Naive thymus-derived CD4-positive, alpha-beta T cell (primary cell): ENCODE measurements at places on chromosomes 16 and 17. TPM values are rescaled to one million over a fixed set of nuclear protein-coding genes. Genes with fewer than 3 reads are reported as not detected.

DNA sequence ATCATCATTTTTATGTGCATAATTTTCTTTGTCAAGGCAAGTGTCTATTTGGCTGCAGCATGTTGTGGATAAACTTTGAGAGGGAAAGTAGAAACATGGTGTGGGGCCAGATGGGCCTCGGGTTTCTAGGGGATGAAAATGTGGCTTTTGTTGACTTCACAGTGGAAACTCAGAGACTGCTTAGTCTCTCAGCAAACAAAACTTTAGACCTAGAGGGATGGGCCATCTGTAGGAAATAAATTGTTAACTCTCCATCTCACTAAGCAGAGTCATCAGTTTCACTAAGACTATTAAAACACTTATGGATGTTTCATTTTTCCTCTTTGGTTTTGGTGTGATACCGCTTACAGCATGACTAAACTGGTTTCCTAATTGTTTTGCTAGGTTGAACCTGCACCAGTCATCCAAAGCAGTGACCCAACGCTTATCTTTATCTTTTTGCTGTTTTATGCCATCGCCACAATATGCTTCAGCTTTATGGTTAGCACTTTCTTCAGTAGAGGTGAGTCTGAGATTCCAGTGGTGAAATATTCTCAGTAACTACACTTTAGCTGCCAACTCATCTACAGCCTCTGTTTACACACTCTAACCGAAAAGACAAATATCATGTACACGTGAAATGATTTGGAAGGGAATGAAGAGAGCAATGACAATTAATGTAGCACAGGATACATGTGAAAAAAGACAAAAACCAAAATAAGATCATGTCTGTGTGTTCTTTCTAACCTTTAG, 60.6 kb upstream of the CRYM start:
- no peak for DNase-seq

DNA sequence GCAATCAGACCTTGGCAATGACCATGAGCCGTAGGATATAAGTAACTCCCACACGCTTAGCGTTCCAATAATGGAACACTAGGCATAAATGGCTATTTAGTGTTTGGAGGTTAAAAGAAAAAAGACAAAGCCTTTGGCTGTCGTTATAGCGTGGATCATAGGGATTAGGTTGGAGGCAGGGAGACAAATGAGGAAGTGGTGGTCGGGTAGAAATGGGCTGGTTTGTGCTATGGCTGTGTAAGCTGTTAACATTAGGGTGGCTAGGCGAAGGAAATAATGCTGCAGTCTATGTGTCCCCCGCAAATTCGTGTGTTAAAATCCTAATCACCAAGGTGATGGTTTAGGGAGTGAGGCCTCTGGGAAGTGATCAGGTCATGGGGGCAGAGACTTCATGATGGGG, 120.4 kb upstream of the IRX6 start:
- no peak for DNase-seq

HAP1 gene
- not detected for total RNA-seq

DNA sequence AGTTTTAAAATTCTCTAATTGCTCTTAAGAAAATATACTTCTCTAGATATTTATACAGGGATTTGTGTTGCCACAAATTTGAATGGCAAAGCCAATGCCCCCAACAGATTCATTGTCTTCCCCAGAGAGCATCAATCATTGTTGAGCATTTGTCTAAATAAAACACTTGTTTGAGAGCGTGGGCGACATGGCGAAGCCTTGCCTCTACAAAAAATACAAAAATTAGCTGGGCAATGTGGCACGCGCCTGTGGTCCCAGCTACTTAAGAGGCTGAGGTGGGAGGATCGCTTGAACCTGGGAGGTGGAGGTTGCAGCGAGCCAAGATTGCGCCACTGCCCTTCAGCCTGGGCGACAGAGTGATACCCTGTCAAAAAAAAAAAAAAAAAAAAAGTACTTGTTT, 13.4 kb upstream of the SRSF1 start:
- DNase-seq = no peak

RDM1 gene
- total RNA-seq = not detected

DNA sequence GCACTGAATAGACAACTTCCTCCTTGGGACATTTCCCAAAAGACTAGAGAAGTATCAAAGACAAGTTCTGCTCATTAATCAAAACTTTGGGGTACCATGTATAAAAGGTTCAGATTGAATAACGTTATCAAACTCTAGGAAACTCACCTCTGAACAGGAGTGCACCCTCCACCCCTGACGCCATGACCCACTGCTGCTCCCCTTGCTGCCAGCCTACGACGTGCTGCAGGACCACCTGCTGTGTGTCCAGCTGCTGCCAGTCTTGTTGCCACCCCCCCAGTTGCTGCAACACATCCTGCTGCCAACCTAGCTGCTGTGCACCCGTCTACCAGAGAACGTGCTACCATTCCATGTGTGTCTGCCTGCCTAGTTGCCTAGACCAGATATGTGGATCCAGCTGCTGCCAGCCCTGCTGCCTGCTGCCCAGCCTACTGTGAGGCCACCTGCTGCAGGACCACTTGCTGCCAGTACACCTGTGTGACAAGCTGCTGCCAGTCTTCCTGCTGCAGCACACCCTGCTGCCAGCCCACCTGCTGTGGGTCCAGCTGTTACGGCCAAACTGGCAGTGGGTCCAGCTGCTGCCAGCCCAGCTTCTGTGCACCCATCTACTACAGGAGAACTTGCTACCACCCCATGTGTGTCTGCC, 13.8 kb upstream of the KRTAP9-2 start:
- DNase-seq = no peak

DNA sequence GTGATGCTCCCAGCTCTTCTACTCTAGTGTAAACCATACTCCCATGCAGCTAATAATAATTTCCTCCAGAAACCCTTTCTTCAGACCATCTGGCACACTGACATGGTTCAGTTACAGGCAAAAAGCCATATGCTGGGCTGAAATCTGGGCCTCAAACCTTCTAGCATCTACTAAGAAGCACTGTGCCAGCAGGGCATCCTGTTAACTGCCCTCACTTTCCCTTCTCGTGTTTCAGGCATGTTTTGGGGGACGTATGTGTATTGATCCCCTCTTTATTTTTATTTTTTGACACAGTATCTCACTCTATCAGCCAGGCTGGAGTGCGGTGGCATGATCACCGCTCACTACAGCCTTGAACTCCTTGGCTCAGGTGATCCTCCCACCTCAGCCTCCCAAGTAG, 33.3 kb downstream of the STAT5A start:
- no peak for DNase-seq

DNA sequence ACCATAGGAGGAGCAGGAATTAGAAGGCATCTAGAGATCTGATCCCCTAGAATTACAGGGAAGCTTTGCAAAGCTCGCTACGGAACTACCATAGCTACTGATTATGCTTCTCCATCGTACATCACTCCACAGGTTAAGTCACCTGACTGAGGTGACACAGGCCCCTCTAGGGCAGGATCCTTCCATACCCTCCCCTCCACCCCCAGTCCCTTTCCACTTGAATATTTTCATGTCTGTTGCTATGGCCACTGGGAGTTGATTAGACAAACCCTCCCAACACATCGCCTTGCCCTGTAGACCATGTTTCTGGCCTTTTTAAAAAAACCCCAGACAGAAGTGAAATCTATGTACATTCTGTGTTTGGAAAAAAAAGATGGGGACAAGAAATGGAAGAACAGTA, 287.1 kb downstream of the SOX9 start:
- DNase-seq = no peak

DNA sequence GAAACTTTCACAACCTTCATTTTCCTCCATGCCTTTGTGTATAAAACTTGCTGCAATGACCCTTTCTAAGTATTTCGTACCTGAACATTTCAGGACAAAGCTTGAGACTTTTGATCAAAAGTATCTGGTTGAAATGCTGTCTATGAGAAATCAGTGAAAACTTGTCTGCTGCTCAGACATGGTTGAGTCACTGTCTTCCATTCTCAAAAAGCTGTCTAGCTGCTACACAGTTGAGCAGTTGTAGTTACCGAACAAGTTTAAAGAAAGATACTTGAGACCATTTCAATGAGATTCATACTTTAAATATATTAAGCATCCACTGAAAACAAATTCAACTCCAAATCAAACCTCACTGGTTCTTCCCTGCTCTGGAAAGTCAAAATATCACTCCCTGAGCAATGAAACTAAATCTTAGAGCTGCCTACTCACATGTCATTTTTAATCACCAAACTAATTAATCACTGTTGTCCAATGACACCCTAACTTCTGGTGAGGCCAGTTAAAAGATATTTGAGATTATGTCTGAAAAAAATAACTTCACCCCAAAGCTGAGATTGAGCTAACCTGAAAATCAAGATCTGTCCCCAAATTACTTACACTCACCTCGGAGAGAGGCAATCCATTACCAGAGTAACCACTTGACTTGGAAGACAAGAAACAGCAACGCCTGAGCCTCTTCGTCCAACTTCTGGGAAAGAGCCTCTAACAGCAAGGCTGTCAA, 488 bp downstream of the TMEM100 start:
- DNase-seq = no peak

- DNase-seq = no peak
These were observed 24.9 kb downstream of the MLYCD start for GRCh38 chr16:83923581-83924365.

GRCh38 chr16:15906439-15906838, 18.0 kb upstream of the CEP20 start:
- no peak for DNase-seq

CDK5R1 gene
- total RNA-seq = 21.2 TPM

GRCh38 chr17:2214929-2215615, 88.5 kb downstream of the SMG6 start:
- peak; percentile 21 for DNase-seq

DNA sequence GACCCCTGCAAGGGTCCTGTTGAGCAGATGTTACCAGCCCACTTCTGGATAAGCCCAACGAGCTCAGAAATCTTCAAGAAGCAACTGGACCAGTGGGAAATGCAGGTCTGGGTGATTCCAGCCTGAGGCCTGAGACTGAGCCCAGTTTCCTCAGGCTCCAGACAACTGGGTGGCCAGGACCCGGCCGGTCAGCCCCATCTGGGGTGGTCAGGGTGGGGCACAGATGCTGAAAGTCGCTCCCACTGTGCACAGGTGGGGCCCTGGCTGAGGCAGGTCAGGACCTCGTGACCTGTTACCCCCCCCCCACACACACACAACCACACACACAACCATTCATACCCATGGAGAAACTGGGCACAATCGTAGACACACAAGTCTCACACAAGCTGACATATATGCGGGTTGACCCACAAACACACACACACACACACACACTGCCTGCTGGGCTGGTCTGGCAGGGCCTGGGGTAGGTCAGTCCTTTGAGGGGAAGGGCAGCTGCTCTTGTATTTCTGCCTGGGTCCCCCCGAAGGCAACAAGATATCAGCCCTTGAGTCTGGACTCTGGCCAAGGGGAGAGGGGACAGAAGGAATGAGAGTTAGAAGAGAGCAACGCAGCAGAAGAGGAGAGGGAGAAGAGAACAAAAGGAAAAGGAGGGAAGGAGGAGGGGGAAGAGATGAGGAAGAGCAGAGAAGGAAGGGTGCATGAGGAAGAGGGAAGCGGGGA, 99.0 kb upstream of the CDH5 start:
- DNase-seq = no peak

- no peak for DNase-seq
These were observed 211.4 kb downstream of the BCAS3 start for GRCh38 chr17:60888812-60889709.

CDH15 gene
- not detected for total RNA-seq

TERB1 gene
- total RNA-seq = 0.16 TPM
